ENCODE measurements at places on chromosomes 3 and 15.

DNA sequence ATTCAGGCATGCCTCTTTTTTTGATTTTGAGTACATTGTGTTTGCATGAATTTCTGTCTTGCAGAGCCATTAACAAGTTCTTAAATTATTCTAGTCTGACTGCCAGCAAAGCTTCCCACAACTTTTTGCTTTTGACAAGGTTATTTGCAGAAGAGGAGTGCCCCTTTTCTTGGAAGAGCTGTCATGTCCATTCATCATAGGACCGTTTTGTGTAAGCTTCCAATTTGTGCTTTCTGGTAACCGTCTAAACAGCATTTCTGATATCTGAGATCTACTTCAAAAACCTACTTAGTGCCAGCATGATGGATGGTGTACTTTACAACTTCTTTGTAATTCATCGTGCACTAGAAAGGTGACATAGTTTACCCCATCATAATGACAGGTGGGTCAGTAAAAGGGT is 379.7 kb downstream of the NAALADL2 start:
- DNase-seq, result no peak

DNA sequence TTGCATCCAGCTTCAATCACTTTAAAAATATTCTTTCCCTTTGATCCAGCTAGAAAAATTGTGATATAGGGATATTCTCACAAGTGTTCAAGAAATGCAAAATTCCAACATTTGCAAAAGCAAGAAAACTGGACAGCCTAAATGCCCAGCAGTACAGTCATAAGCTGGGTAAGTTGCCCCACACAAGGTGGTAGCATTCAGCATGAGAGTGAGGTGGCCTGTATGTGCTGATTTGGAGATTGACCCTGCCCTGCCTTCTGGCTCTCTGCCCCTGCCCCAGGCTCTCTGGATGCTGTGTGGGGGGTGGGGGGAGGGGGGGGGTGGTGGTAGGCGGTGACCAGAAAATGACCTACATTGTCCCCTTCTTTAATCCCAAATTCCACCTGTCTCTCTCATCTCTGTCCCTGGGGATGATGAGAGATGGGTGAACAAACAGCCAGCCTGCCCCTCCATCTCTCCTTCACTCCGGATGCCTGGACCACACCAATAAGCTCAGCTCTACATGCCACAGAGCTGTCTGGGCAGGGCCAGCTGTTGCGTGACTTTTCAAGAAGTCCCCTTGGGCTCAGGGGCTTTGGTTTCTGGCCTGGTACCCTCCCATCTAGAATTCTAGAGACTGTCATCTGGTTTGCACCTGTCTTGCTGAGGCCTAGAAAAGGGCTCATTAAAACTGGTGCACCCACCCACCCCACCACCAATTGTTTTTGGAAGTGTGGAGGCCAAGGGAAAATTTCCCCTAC is 42.2 kb downstream of the SLC28A1 start:
- no peak for DNase-seq

GRCh38 chr3:53232641-53233377 is 23.0 kb downstream of the TKT start:
- DNase-seq, result no peak

GRCh38 chr3:160948273-160948672 is 156.9 kb downstream of the B3GALNT1 start:
- DNase-seq, result no peak

DNA sequence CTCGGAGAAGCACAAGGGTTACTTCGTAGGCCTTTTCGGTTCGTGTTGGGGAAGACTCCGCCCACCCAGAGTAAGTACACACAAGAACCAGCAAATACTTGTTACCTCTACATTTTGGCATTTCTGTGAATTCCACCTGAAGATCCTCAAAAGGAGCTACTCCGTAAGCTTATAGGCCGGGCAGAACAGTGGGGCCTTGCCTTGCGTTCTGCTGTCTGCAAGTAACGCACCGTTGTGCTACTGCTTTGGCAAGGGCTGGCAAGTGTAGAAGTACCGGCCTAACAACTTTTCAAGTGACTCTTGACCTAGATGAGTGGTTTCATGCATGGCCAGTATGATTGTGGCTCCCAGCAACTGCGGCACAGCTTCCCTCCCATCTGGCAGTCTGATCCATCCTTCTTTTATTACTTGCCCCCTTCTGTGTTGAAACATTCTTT is 6.4 kb upstream of the DNAAF4 start:
- DNase-seq, result no peak

- DNase-seq, result no peak
Measured at GRCh38 chr15:95898761-95899160, 431.7 kb upstream of the NR2F2 start.

- no peak for DNase-seq
Measured at GRCh38 chr3:132550579-132551305, 46.3 kb upstream of the ACKR4 start.

GRCh38 chr3:49628249-49628648 is 45.9 kb upstream of the APEH start:
- no peak for DNase-seq

DNA sequence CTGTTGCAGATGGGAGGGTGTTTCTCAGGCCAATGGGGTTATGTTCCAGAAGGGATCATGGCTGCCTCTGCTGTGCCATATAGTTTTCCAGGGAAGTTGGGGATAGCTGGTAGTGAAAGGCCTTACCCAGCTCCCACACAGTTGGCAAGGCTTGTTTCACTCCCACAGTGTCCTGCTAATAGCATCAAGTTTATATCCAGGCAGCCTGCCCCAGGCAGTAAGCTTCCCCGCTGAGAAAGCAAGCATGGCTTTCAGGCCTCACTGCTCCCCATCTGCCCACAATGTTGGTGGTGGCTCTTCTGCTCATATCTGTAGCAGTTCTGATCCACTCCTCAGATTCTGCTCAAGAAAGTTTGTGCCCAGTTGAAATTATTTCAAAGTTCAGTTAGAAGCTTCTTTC is 50.9 kb upstream of the DCBLD2 start:
- DNase-seq, result no peak

DNA sequence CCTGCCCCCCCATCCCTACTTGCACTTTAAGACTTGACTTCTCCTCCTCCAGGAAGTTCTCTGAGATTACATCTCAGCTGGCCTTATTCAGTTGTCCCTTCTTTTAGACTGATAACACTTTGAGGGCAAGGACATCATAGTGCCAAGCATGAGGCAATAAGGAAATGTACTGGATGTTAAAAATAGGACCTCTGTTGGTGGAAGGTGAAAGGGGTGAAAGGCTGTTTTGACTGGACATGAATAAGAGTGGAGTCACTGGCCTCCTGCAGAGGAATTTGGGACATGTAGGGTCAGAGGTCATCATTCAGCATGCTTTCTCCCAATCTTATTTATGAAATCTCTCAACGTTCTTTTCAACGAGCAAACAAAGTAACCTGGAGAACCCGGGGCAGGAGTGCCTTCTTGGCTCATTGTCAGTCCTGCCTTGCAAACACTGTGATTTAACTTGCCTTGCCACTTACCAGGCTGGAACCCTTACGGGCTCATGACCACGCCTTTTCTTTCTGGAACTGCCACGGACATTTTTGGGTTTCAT is 38.6 kb downstream of the TRIM71 start:
- no peak for DNase-seq

DNA sequence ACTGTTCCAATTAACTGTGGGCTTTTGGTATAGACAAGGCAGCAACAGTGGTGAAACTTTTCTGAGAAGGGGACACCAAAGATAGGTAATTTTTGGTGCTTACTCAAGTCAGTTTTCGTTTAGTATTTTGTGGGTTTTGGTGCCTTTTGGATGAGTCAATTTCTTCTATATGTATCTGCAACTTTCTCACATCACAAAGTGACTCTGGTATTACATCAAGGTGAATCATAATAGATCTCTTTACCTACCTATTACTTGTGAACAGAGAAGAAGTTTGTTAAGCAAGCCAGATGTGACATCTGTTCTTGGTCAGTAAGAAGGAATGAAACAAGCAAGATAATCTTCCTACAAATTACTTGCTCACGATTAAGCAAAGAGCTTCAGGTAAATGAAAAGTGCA is 732.4 kb upstream of the DPPA4 start:
- no peak for DNase-seq

DNA sequence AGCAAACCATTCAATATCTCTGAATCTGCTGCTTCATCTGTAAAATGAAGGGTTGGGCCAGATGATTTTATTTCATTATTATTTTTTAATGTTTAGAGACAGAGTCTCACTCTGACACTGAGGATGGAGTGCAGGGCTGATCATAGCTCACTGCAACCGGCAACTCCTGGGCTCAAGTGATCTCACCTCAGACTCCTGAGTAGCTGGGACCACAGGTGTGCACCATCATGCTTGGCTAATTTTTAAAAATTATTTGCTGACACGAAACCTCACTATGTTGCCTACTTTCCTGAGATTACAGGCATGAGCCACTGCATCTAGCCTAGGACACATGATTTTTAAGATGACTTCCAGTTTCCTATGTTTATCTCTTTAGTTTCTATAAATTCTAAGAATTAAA is 105.8 kb downstream of the P3H2 start:
- no peak for DNase-seq

Data from esophagus squamous epithelium (tissue), 5 donors.